ENCODE measurements at places on chromosomes 11 and 22.
A peak's percentile ranks its signal among the peaks of the same experiment; 100 is the strongest.

DNA sequence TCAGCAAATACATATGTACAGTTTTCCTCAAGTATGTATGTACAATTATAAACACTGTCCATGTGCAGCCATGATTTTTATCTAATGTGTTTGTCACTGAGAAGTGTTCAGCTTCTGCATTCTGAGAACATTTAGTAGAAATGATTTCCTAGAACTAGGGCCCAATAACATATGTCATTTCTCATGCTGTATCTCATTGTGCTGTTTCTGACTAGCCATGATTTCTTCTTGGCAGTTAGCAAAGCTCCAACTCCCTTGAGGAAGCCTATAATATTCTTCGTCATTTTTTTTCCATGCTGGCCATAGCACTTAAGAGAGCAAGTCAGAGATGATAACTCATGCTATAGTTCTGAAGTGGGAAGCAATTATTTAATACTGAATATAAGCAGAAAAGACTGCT is 187.8 kb downstream of the DDX10 start:
- no peak for DNase-seq

- peak; percentile 73 for DNase-seq
These were observed 33.5 kb downstream of the WEE1 start for GRCh38 chr11:9606809-9607510.

DNA sequence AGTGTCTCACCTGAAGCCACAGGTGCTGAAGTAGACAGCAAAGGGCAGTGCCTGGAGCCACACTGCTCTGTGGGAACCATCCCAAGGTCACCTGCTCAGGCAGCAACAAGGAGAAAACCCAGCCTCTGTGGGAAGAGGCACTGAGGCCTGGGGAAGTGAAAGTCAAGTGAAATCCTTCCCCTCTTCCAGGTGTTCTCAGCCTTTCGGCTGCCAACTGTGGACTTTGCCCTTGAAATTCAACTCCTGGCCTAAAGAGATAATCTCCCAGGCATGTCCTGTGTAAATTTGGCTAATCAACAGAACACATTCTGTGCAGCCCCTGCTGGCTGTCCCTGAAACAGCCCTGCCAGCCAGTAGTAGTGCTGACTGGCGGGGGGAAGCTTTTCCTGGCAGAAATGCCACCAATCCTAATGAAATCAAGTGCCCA is 112.1 kb downstream of the RPL27A start:
- no peak for DNase-seq

GRCh38 chr11:109730669-109731068 is 308.7 kb downstream of the C11orf87 start:
- no peak for DNase-seq

GRCh38 chr11:78801161-78801884 is 226.7 kb upstream of the NARS2 start:
- DNase-seq: no peak

- no peak for DNase-seq
These were observed 86.1 kb upstream of the ZBED5 start for GRCh38 chr11:10943968-10944367.

- DNase-seq: no peak
These were observed 22.5 kb downstream of the RHOD start for GRCh38 chr11:67079065-67079705.

DNA sequence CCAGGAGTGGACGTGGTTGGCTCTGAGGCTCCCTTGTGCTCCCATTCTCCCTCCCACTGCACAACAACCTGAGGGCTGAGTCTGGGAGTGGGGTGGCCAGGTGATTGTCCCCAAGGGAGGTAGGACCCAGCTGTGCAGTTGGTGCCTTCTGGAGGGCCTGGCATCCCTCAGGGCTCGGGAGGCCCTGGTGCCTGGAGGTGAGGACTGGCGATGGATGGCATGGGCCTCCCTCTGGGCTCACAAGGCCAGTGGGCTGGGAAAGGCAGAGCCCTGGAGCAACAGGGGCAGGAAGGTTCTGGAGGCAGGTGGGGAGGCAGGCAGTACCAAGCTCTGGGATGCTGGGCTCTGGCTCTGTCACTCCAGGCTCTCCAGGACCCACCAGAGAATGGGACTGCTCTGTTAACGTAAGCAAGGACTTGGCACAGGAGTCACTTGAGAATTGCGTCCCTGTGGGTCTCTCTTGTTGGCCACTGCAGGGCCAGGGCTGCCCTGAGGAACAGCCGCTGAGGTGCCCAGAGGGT is 114.2 kb downstream of the KCNQ1OT1 start:
- peak; percentile 4 for DNase-seq

GRCh38 chr11:114912826-114913225 is 234.5 kb downstream of the NXPE2 start:
- no peak for DNase-seq

DNA sequence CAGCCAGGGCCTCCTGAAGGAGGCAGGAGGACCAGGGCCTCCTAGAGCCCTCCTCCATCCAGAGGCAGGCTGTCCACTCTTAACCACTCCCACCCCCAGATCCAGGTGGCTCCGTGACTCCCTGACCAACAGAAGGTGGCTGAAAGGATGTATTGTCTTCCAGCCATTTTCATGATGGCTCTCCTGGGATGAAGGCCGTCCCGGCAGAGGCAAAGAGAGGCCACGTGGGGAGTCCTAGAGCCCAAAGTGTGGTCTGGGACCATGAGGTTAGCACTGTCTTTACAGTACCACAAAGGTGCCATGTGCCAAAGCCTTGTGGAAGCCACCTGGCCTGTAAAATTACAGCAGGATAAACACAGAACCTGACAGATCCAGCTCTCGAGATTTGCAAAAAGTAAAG is 42.3 kb downstream of the DUSP8 start:
- no peak for DNase-seq

- DNase-seq: no peak
These were observed 16.8 kb downstream of the PRR5L start for GRCh38 chr11:36312611-36313472.

- no peak for DNase-seq
These were observed 21.5 kb downstream of the BIRC2 start for GRCh38 chr11:102368472-102368871.

GRCh38 chr11:117289795-117290194 is 1.4 kb upstream of the BACE1-AS start:
- no peak for DNase-seq

- no peak for DNase-seq
These were observed 3.7 kb downstream of the PTPRCAP start for GRCh38 chr11:67433536-67434394.

DNA sequence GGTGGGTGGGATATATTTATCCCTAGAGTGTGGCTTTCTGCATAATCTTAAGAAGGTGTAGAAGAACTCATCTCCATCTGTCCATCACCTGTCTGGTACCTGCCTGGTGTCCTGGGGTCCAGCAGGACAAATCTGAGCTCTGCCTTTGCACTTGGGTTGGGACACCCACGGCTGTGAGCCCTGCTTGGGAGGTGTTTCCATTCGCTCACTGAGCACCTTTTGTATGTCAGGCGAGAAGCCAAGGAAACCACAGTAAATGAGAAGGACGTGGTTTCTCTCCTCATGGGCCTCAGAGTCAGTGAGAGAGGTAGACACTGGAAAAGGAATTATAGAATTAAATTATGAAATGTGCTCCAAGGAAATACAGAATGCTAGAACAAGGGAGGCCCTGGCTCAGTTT is 555.9 kb downstream of the MIAT start:
- DNase-seq: no peak

DNA sequence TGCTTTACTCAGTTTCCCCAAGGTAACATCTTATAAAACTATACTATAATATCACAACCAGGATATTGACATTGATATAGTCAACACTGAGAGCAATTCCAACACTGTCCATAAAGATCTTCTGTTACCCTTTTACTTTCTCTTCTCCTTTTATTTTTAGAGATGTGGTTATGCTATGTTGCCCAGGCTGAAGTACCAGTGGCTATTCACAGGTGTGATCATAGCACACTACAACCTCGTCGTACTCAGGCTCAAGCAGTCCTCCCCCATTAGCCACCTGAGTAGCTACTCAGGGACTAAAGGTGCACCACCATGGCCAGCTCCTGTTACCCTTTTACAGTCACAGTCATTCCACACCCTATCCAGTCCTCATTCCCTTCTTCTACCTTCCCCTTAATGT is 119.7 kb downstream of the CWF19L2 start:
- DNase-seq: no peak

- no peak for DNase-seq
These were observed 407.4 kb downstream of the LARGE1 start for GRCh38 chr22:33512908-33513307.

DNA sequence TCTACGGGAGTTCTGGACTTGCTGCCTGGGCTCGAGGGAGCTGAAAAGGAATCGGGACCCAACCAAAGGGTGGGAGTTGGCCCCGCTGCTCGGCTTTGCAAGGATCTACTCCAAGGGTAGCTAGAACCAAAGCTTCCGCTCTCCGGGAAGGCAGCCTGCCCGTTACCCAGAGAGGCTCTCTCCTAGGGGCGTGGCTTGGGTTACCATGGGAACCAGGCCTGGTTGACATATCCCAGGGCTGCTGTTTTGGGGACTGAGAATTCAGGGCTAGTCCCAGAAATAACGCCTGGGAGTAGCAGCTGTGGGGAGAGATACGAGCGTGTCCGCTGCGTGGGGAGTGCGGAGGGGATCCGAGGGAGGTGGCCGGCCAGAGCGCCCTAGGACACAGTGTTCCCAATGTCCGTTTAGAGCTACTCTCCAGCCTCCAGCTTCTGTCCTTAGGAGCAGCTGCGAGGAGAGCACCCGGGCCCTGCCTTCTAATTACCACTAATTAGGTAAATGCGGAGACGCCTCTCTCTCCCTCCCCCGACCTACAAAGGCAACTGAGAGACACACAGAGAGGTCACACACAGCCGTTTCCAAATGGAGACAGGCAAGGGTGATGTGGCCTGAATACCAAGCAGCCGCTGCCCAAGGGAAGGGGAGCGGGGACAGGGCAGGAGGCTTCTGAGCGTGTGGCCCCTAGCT is 141.6 kb upstream of the CADM1 start:
- no peak for DNase-seq

GRCh38 chr11:84129961-84130576 is 843.9 kb upstream of the CCDC90B start:
- DNase-seq: no peak

DNA sequence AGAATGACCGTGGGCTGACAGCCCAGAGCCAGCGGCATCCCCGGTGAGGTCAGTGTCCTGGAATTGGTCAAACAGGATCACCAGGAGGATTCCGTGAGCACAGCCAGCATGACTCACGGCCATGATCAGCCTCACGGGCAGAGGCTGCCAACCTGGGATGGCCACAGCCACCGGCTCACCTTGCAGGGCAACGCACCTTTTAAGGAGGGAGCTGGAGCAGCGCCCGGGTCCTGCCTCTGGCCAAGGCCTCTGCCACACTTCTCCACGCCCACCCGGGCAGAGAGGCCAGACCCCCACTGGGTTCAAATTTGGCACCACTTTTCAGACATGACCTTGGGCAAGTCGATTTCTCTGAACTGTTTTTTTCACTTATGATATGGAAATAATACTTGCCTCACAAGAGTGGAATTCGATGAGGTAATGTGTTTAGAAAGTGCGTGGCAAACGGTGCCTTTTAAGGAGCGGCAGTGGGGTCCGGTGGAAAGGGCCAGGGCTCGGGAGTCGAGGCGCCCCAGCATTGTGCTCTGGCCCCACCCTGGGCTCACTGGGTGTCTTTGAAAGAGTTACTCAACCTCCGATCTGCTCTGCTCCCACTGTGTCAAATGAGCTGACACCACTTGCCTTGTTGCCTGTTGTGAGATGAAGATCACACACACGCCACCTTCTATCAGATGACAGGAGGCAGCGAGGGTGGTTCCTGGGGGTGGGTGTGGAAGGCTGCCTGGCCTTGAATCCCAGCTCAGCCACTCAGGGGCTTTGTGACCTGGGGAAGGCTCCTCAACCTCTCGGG is 16.0 kb downstream of the TXN2 start:
- DNase-seq: peak; percentile 79

- DNase-seq: peak; percentile 85
These were observed 16.5 kb upstream of the PRR5 start for GRCh38 chr22:44685384-44686056.

- DNase-seq: no peak
These were observed 77.5 kb downstream of the AMOTL1 start for GRCh38 chr11:94845622-94846021.

- peak; percentile 95 for DNase-seq
These were observed 15.7 kb upstream of the SNX32 start for GRCh38 chr11:65817835-65818680.

- DNase-seq: no peak
These were observed 11.3 kb downstream of the TPCN2 start for GRCh38 chr11:69059985-69060384.

DNA sequence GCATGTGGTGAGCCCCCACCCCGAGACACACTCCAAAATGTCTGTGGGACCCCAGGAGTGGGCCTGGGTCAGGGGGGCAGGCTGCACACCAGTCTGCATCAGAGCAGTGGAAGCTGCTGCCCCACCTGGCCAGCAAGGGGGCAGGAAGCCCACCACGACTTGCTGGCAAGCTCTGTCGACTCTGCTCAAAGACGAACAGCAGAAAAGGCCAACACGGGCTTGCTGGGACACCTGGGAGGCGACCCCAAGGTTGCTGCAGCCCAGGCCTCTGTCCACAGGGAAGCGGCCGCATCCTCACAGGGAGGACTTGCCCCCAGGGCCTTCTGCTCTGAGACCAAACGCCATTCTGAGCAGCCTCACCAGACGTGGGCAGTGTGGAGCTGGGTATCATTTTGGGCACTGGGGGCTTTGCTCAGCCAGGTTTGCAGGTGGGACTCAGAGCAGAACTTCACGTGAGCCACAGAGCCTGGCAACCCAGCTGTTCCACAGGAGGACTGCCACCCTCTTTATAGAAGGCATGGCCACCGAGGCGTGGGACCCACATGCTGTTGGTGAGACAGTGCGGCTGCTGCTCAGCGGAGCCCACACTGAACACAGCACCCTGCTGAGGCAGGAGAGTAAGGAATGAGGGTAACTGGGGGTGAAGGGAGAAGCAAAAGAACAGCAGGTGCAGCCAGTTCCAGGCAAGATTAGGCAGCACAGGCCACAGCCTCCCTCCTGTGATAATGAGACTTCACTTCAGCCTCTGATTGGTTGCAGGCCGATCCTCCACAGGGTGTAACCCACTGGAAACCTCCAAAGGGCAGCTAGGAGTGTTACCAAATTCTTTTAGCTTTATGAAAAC is 11.0 kb downstream of the IL17REL start:
- DNase-seq: peak; percentile 44

DNA sequence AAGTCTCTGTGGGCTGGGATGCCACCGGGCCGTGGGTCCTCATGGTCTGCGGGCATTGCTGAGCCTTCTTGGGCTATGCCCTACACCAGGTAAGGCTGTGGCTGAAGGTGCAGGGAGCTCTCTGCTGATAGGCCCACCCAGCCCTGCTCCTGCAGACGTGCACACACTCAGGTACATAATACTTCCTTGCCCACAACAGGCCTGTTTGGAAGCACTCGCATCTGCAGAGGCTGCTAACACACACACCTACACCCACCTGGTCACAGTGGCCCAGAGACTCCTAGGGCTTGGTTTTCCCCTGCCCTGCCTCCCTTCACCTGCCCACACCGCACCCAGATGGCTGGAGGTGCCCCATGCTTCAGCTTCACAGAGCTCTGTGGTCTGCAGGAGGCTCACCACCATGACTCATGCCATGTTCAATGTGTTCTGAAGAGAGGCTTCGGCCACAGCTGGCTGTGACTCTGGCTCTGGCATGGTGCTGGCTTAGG is 72.8 kb upstream of the KCNQ1OT1 start:
- DNase-seq: peak; percentile 44
